Right lung (tissue), 10 donors: ENCODE measurements at places on chromosomes 3 and 15.

- DNase-seq, result no peak
Observed at GRCh38 chr3:112632596-112632995, 8.3 kb downstream of the CCDC80 start.

DNA sequence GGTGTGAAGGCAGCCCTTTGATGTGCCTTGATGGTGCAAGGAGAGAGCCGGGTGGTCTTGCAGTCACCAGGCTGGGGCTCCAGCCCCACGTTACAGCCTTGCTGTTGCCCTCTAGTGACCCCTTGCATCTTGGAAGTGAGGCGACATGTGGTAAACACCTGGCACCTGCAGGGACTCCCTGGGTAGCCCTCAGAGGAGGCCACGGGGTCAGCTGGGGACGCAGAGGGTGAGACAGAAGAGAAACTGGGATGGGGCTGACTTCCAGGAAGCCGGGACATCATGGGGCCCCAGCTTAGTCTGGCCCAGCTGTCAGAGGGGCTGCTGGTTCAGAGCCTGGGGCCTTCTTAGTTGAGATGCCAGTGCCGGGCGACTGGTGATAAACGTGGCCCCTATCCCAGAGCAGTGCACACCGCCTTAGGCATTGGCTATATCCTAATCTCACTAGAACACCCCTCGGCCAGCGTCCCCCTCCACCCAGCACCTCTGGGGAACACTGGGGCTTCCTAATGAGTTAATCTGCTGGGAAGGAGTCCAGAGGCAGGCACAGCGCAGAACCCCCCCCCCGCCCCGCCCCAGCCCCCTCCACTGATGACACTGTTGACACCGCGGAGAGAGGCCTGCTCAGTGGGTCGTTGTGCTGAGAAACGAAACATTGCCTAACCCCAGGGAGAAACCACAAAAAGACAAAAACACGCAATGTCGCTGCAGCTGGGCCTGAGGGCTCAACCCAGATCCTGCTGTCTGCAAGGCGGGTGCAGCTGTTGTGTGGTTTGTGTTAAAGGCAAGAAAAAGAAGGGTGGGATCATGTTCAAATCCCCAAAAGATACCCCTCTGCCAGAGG, 60.5 kb upstream of the KLF13 start:
- no peak for DNase-seq

- DNase-seq, result no peak
Observed at GRCh38 chr3:101999177-101999779, 150.0 kb downstream of the NFKBIZ start.

DNA sequence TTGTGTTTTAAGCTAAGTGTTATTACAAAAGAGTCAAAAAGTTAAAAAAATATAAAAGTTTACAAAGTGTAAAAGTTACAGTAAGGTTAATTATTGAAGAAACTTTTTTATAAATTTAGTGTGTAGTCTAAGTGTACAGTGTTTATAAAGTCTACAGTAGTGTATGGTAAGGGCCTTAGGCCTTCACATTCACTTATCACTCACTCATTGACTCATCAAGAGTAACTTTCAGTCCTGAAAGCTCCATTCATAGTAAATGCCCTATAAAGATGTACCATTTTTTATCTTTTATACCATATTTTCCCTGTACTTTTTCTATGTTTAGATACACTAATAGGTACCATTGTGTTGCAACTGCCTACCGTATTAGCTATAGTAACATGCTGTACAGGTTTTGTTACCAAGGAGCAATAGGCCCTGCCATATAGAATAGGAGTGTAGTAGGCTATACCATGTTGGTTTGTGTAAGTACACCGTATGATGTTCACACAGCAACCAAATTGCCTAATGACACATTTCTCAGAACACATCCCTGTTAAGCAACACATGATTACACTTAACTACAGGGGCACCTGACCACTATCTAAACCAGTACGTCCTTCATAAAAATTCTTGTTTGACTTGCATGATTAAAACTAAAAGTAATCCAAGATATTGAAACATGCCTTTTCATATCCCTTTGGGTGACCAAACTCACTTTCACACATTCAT, 17.2 kb downstream of the RAD18 start:
- DNase-seq, result no peak

DNA sequence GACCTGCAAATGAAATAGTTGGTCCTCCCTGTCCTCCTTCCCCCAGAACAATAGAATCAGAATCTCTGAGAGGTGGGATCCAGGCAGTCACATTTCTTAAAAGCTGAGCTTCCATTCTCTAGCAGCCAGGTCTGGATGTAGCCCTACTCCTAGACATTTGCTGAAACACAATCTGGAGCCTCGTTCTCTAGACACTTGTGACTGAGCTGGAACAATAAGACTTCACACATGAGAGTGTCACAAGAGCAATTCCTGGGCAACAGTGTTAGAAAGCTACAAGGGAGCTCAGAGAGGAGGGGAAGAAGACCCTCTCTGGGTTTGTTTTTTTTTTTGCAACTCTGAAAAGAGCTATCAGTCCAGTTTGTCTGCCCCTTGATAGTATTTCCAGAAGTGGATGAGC, 14.5 kb downstream of the CORO2B start:
- DNase-seq, result no peak

DNA sequence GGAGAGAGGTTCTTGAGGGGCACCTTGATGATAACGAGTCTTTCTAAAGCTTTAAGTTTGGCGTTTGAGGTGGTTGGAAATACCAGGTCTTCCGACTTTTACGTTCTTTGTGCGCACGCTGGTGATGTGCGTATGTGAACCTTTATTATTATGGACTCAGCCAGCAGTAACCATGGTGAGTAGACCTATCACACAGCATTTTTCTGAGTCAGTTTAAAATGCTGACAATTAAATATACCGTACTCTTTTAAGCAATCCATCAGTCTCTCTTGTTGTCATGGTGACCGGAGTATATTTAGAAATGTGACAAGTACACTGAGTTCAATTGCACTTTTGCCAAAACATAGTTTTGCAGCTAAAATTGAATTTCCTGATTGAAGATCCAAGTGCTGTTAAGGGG, 172.2 kb downstream of the LPP start:
- no peak for DNase-seq

DNA sequence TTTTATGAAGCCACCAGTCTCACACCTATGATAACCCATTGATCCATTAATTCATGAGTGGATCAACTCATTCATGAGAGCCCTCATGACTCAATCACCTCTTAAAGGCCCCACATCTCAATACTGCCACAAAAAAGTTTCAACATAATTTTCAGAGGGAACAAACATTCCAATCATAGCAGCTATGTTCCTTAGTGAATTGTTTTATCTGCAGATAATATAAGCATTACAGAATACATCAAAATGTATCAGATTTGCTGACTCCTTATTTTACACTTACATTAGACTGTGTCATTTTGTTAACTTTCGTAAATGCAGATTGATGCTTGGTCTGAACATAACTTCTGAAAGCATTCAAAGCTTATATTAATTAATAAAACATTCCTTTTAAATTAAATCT, 155.3 kb upstream of the MBNL1 start:
- DNase-seq, result no peak

DNA sequence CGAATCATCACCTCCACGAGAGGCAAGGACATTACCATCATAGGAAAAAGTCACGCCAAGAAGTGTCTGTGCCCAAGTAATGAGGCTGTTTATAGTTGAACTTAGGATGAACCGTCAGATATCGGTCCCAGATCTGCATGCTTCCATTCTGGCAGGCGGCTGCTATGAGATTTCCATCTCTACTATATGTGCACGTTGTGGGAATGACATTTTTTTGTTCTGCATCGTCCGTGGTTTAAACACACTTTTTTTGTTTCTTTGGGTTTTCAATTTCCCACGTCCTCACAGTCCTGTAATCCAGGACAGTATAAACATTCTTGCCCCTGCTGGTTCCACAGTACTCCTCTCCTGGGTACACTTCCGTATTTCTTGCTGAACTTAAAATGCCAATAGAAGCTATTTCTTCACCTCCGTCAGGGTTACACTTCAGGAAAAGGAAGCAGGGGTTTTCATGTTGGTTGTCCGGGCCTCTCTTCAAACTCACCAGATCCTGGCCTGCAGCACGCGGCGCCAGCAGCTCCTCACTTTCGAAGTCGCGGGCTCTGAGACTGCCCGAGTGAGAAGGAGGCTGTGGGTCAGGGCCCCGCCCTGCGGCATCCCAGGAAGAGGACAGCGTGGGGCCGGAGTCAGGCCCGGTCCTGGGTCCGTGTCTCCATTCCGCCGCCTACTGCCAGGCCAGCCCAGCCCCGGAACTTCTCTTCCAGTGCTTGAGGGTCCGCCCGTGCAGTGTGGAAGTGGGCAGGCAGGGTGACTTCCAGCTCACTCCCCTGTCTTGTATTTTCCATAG, 9.8 kb upstream of the TM4SF4 start:
- no peak for DNase-seq
